T-cell (primary cell): ENCODE measurements at places on chromosomes 6 and 20.

DNA sequence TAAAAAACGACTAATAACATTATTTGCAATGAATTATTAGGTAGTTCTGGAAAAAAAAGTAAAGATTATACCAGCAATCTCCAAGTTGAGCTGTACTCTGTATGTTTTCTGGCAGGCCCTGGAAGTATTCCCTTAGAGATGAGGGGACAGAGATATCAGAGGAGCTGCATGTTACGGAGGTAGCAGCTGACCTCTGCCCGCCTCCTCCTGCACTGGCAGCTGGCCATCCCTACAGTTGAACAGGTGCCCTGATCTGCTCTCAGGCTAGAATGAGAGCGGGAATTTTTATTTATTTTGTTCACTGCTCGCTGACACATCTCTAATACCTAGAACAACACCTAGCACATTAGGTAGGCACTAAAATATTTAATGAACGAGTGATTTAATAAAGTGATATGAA is 23.1 kb downstream of the FBXL4 start:
- no peak for DNase-seq

GRCh38 chr6:122077603-122078002 is 321.8 kb upstream of the HSF2 start:
- no peak for DNase-seq

GRCh38 chr20:9480066-9480465 is 34.3 kb upstream of the LAMP5 start:
- DNase-seq = no peak

- DNase-seq = peak; percentile 31
These were observed 2.0 kb downstream of the SPAG4 start for GRCh38 chr20:35617397-35618262.

GRCh38 chr20:23533161-23533560 is 35.1 kb downstream of the CST9L start:
- no peak for DNase-seq

GRCh38 chr6:156917213-156917612 is 140.0 kb downstream of the ARID1B start:
- DNase-seq = no peak

- no peak for DNase-seq
These were observed 398.7 kb downstream of the PHF3 start for GRCh38 chr6:64034291-64034690.

- peak; percentile 40 for DNase-seq
These were observed 650 bp upstream of the TTK start for GRCh38 chr6:80003826-80004172.

- DNase-seq = no peak
These were observed 115.7 kb downstream of the OGFRL1 start for GRCh38 chr6:71404145-71404966.

- DNase-seq = no peak
These were observed 513.0 kb upstream of the ADGRB3 start for GRCh38 chr6:68122032-68122431.

DNA sequence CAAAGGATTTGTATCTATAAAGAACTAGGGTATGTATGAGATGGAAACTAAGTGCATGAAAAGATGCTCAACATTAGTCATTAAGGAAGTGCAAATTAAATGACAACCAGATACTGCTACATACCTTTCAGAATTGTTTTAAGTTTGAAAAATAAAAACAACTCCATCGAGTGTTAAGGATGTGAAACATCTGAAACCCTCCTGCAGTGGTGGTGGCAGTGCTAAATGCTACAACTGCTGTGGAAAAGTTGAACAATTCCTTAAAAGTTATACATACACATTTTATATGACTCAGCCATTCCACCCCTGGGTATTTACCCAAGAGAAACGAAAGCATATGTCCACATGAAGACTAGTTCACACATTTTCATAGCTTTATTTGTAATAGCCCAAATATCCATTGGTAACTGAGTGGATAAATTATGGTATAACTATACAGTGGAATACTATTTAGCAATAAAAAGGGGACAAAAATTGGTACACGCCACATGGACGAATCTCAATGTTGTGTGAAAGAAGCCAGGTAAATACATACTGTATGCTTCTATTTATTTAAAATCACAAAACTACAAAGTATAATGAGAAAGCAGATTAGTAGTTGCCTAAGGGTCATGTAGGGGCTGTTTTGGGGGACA is 10.6 kb downstream of the ARMH2 start:
- no peak for DNase-seq

- no peak for DNase-seq
These were observed 76.4 kb downstream of the ZNF133 start for GRCh38 chr20:18364768-18365167.

- DNase-seq = no peak
These were observed 39.9 kb downstream of the SCGN start for GRCh38 chr6:25691894-25692293.

DNA sequence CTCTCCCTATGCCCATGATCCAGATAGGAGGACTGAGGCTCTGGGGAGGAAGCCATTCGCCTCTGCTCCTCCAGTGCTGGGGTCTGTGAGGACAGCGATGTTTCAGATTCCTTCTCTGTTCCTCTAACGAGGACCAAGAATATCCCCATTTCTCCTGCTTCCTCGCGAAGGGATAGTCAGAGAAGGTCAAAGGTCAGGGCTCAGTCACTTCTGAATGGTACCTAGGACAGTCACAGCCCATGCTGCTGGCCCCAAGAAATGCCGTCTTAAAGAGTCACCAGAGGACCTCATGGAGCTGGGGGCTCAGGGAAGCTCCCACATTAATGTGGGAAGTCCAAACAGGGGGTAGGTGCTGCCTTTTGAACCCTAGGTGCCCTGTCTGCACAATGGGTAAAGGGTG is 2.1 kb downstream of the FOXS1 start:
- no peak for DNase-seq

DNA sequence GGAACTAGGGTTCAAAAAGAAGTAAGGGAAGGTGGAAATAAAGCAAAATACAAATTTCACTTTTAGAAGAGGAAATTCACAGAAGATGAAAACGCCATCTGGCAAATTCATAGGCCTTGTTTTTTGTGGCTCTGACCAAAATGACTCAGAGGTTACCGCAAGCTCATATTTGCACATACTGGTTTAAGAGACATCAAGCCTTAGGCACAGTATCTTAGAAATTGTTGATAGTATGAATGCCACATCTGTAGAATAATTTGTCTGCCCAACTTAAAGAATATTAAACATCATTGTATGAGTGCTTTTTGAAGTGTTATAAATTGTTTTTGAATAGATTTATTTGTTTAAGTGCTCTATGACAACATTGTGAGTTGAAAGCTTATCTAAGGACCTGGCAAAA is 10.6 kb downstream of the TAAR1 start:
- no peak for DNase-seq

DNA sequence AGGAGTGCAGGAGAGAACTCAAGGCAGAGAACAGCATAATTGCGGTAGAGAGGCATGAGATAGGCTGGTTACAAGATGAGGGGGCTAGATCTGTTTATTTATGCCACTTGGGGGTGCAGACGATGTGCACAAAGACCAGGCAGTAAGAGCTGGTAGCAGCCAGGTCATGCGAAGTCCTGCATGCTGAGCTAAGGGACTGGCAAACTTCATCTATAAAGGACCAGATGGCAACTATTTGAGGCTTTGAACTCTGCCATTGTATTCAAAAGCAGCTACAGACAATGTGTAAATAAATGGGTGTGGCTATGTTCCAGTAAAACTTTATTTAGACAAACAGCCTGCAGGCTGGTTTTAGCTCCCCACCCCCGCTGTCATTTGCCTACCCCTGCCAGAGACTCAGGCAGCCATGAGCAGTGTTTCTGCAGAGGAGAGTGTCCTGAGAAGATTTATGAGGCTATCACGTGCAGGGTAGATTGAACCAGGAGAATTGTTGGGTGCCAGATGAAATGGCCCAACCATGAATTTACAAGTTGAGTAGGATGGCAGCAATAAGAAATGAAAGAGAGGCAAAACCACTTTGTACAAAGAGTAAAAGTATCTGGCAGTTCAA is 253.4 kb upstream of the MOCS1 start:
- no peak for DNase-seq

- DNase-seq = no peak
These were observed 289.9 kb downstream of the CD109 start for GRCh38 chr6:73985891-73986290.

GRCh38 chr20:58612121-58612691 is 38.9 kb upstream of the STX16 start:
- no peak for DNase-seq

DNA sequence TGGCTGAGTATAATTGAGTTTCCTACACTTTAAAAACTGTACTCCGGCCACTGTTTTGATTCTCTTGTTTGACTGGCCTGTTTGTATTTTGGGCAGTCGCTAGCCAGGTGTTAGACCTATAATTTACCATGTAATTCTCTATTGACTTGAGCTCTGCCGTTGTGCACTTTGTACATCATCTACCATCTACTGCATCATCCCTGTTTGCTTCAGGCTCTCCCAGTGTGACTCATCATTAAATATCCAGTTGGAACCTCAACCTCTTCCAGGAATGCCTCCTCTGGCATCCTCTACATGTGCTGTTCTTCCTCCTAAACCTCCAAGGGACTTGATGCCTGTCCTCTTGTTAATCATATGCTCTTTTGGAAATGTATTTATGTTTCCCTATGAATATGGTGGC is 72.3 kb downstream of the FARS2 start:
- no peak for DNase-seq

DNA sequence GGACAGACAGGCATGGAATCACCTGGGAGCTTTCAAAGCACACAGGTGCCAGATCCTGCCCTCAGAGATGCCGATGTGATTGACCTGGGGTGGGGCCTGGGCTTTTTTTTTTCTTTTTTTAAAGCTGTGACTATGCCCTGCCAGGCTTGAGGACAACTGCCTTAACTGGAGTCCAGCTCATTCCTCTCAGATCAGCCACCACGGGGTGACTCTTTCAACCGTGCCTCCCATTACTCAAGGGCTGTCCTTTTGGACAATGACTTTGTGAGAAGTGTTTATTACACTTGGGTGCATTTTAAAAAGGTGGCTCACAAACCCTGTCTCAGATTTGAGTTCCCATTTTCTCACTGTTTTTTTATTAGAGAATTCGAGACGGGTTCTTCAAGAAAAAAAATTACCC is 57.1 kb upstream of the RALY start:
- no peak for DNase-seq

DNA sequence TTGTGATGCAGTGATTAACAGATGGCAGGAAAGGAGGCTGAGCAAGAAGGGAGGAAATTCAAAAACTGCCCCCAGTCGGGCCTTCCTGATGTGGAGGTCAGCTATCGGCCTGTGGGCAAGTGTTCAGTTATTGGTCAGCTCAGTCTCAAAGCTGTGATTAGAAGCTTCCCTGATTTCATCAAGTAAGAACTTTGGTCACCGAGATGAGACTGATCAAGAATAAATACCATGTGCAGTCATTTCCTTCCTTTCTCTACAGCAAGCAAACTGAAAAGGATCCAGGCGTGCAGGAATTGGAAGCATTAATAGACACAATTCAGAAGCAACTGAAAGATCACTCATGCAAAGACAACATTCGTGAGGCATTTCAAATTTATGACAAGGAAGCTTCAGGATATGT is 69.7 kb downstream of the EFHC1 start:
- no peak for DNase-seq

DNA sequence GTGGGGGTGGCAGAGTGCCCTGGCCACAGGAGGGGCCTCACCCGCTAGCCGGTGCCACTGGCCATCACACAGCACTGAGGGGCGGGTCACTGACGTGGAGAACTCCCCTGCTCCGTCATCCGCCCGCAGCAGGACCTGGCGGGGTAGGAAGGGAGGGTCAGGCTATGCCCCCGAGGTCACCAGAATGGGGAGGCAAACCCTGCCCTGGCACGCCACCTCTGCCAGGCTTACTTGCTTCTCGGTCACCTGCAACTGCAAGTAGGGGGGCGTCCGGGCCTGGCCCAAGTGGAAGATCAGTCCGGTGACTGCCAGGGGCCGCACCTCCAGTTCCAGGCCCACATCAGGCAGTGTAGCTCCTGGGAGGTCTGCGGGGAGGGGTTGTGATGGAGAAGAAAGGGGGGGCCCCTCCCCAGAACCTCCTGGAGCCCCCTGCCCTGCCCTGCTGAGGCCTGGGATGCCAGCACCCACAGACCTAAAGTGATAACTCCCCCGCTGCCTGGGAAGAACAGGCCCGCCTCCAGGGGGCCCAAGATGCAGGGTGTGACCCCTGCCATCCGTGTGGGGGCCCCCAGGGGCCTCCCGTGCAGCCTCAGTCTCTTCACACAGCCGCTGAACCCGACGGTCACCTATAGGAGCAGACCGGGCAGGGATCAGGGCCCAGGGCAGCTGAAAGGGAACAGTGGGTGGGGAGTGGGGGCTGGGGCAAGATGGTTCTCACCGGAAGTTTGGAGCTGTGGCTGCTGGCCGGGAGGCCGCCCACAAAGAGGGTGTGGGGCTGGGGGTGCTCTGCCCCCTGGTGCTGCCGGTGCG is 7.4 kb downstream of the ADRM1 start:
- DNase-seq = no peak

DNA sequence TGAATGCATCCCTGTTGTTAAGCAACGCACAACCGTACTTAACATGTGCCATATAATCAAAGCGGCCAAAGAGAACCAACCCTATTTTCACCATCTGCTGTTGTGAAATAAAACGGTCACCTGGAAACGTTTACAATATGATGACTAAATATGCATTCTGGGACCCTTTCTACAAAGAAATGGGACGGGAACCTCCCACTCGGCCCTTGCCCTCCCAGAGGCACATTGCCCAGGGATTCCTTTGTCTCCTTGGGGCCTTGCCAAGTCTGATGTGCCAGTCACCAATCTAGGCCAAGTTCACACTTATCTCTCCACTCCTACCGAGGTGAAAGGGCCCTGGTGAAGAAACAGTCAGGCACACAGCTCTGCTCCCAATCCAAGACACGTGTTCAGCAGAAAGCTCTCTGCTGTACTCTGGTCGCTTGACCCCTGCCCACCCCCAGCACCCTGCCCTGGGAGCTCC is 427.4 kb upstream of the JARID2 start:
- DNase-seq = no peak

DNA sequence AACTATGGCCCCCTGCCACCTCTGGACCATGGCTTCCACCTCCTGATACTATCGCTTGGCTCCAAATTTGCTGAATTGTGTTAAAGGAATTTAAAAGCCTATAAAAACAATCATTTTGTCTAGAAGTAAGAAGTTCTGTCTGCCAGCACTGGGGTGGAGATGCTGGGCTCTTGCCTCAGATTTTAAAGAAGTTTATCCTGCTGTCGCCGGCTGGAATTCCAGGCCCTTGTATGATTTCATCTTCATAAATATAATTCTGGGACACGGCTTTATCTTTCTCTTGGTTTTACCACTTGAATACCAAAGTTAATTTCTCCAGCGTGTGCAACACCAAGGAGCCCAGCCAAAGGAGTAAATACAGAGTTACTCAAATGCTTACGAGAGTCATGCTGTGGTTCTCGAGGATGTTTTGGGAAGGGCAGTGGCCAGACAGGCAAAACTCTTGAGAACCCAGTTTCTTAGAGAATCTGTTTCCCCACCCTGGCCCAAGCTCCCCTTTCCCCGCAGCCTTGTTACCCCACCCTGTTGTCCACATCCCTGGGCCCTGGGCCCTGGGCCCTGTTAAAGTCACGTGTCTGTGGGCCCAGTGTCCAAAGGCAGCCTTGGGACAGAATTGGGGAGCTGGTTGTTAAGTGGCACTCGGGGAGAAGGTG is 31.9 kb downstream of the C6orf89 start:
- no peak for DNase-seq

GRCh38 chr6:12012038-12012557 is at the start of gene HIVEP1:
Gene HIVEP1 (plus strand): TSS chr6:12012312. CDS start chr6:12015629, 3,317 bp downstream.
- no peak for DNase-seq

GRCh38 chr20:32356622-32357374 is 1.3 kb upstream of the ASXL1 start:
- DNase-seq = no peak

- DNase-seq = no peak
These were observed 118.9 kb upstream of the CEP85L start for GRCh38 chr6:118770112-118770788.
